ENCODE measurements at places on chromosomes 5 and 9.
A peak's percentile ranks its signal among the peaks of the same experiment; 100 is the strongest.

- no peak for ATAC-seq
These were observed 1574.0 kb downstream of the MAT2B start for GRCh38 chr5:165079389-165079788.

DNA sequence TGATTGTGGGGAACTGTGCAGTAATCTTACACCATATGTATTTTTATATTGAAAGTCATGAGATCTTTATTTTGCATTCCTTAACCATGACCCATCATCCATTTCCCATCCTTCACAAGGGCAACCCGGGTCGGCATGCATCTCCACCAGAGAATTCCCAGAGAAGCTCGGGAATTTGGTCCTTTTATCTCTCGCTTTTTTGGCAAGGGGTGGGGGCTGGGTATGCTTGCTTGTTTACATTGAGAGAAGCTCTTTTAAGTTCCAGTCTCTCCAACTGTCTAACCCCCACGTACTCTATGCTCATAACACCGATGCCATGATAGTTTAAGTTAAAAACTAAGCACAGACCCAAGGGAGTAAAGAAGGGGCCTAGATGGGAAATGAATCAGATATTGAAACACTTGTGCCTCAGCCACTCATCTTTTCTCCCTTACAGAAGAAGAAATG, 109.9 kb upstream of the NFIB start:
- no peak for ATAC-seq

- ATAC-seq = no peak
These were observed 7.2 kb downstream of the MLANA start for GRCh38 chr9:5897851-5898250.

- no peak for ATAC-seq
These were observed 24.2 kb upstream of the ELAVL2 start for GRCh38 chr9:23850242-23850689.

DNA sequence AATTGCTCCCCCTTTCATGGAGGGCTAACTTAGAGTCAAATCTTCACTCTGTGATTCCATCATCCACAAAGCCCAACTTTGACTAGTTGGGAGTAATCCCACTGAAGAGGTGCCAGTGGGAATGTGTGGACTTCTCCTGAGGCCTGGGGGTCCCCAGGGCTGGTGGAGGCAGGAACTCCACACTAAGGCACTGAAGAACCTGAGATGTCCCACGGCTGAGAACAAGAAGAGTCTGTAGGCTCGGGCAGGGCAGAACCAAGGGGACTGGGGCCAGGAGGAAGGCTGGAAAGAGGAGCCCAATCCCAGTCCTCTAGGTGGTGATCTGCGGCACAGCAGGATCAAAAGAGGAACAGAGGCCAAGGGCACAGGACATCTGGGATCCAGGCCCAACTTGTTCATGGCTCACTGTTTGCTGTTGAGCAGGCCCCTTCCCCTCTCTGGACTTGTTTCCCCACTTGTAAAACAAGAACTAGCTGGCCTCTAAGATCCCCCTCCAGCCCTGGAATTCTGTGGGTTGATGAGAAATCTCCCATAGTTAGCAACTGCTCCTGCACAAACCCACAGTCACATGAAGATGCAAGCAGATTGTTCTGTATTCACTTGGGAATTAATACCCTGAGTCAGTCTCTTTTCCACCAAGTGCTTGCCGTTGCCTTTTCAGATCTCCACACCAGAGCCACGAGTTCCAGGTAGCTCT, 32.7 kb upstream of the ALDH1B1 start:
- ATAC-seq = no peak

GRCh38 chr5:79074641-79075040, 5.1 kb downstream of the BHMT2 start:
- no peak for ATAC-seq

GRCh38 chr9:8282535-8282934, 483.0 kb upstream of the DMAC1 start:
- ATAC-seq = no peak

GRCh38 chr5:151903243-151903653, 21.4 kb downstream of the GLRA1 start:
- no peak for ATAC-seq

- no peak for ATAC-seq
These were observed 114.1 kb upstream of the DAPK1 start for GRCh38 chr9:87383344-87384150.

DNA sequence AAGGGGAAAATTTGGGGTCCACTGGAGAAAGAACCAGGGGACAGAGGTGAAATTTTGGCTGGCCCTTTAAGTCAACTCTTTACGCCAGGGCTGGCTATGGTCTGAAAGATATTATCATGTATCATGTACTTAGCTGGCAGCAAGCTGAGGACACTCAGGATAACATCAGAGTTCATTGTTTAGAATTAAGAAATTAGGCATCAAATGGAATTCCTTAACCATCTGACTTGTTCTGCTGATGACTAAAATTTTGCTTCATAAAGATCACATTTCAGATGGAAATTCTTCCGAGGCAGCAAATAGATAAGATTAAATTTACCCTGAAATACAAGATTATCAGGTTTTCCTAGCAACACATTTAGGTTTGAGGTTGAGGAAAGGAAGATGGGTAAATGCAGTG, 269.4 kb upstream of the KLF9 start:
- no peak for ATAC-seq

DNA sequence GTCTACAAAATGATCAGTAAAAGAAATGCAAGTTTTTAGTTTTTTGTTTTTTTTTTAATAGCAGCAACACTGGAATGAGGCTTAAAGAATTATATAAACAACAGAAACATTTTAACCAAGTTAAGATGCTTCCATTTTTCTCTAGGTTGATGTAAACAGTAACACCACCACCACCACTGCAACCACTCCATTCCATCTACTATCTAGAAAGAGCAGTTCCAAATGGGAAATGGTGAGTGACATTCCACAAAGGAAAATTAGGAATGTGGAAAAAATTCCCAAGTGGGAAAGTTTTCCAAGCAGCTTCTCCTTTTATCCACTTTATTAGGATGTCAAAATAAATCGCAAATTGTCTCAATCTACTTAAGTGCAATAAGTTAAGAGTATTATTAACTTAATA, 32.6 kb downstream of the SLC38A9 start:
- ATAC-seq = no peak

DNA sequence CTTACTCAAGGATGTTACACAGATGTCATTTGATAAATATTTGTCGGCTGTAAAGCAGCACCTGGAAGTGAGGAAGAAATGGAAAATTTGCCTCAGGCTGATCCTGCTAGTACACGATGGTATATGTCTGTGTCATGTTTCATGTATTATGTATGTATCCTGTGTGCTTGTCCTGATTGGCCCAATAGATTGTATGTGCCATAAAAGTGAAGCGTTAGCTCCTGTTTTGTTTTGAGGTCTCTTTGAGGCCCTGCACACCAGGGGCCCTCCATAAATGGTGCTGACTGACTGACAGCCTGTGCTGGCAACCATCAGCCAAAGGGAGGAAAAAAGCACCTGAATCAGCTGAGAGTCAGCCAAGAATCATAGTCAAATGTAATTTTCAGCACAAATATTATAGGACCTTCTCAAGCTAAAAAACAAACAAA, 11.8 kb upstream of the LNPEP start:
- ATAC-seq = peak; percentile 44

DNA sequence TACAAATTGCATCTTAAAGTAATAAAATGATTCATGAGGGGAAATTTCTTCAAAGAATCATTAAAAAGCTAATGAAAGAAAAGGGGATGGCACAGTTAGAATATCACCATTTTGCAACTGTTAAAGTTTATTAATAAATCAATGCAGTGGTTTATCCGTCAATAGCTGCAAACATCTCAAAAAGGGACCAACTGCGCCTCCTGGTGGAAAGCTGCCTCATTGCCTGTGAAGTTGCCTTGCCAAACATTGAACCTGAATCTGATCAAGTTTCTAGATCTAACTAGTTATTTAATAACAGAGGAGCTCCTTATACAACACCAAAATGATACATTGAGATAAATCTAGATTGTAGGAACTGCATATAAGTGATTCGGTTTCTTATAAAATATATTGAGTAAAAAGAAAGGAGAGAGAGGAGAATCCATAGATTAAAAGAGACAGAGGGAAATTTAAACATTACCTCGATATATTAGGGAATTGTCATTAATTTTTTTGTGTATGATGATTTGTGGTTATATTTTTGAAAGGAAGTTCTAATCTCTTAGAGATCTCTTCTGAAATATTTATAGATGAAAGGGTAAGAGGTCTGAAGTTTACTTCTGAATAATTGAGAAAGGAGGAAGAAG, 6.9 kb upstream of the NDUFB6 start:
- peak; percentile 51 for ATAC-seq

GRCh38 chr5:143074414-143074996, 304.3 kb downstream of the ARHGAP26 start:
- ATAC-seq = no peak

- no peak for ATAC-seq
These were observed 116.8 kb downstream of the ADAMTS6 start for GRCh38 chr5:65364907-65365306.

DNA sequence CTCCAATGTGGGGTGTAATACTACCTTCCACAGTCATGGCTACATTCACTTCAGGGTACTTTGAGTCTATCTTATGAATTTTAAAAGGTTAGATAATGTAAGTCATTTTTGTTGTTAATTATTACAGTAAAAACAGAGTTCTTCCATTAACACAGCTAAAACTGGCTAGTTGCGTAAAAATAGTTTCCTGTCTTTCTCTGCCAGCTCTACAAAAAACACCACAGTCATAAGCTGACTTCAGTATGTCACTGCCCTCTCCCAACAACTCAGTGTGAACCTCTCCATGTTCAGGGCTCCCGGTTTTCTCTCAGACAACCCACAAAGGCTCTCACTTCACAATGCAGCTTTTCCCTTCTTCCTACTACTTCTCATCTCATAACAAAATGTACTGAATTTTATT, 84.8 kb upstream of the ITGA1 start:
- ATAC-seq = no peak

- ATAC-seq = no peak
These were observed 9.0 kb downstream of the IL33 start for GRCh38 chr9:6224393-6225154.

DNA sequence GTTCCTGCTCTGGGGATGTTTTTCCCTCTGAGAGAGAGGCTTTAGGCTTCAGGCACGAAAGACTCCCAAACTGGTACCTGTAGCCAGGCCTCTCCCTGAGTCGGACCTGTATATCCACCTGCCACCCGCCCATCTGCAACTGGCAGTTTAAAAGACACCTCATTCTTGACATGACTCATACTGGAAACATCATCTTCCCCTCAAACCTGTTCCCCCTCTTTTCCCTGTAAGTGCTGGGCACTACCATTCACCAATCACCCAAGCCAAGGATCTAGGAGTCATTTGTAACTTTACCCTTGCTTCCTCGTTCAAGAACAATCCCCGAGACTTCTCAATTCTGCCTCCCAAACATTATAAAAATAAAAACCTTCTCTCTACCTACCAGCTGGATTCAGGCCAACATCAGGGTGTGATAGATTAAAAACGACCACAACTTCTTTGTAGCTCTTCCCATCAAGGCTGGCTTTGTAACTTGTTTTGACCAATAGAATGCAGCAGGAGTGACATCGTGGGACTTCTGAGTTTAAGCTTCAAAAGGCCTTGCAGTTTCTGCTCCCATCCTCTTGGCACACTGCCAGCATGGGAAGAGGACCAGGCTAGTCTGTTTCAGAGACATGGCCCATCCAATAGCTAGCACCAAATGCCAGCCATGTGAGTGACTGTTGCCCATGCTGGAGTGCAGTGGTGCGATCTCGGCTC, 1.8 kb upstream of the WDR31 start:
- ATAC-seq = no peak

DNA sequence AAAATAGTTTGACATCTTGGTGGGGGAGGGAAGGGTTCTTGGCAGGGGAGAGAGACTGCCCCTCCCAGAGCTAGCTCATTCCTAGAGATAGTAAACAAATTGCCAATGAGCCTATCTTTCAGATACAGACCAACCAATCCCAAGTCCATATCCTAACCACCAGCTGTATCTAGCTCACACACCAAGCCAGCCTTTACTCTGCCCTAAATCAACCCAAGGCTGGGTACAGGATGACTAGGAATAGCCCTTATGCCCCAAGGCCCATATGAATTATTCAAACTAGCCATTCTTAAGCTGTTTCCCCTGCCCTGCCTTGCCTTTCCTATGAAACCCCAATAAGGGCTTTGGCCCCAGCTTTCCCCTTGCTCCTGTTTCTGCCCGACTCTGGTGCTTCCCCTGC, 281.3 kb upstream of the PANK3 start:
- ATAC-seq = no peak

DNA sequence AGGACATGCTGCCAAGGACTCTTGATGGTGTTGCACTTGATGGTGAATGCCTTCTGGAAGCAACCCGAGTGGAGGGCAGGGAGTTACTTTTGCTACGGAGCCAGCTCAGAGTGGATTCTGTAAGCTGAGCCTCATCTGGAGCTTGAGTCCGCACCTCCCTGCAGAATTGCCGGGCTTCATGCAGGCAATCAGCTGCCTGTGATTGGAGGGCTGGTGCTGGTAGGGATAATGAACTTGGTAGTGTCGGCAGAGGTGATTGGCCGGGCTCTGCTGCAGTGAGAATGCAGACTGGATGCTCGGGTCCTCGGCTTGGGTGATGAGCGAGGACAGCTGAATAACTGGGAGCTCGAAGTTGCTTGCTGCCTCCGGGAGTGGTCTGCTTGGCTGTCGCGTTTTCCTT, 23.1 kb downstream of the SLC25A25 start:
- no peak for ATAC-seq

GRCh38 chr9:131092548-131093440, 3.5 kb upstream of the AIF1L start:
- ATAC-seq = no peak

GRCh38 chr9:113479174-113479621, 15.7 kb downstream of the RGS3 start:
- no peak for ATAC-seq

DNA sequence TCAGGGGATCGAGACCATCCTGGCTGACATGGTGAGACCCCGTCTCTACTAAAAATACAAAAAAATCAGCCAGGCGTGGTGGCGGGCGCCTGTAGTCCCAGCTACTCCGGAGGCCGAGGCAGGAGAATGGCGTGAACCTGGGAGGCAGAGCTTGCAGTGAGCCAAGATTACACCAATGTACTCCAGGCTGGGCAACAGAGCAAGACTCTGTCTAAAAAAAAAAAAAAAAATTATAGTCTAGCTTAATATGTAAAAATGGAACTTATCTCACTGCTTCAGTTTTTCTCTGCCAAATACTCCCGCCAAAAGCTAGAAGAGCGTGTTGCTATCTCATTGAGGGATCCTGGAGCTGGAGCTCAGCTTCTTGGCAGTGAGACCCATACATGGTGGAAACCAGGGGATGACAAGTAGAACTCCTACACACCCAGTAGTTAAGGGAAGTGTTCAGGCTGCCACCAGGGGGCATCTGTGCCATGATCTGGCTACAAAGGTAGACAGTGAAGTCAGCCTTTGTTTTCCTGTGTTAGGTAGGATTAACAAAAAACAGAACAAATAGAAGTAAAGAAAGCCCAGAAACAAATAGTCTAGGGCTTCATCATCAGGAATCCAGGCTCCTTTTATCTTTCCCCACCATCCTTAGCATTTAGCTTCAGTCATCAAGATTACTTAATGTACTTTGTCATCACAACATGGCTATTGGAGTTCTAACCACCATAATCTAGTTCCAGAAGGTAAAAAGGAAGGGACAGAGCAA, 33.6 kb upstream of the GLIPR2 start:
- peak; percentile 100 for ATAC-seq

Data from activated CD4-positive, CD25-positive, alpha-beta regulatory T cell treated with anti-CD3 and anti-CD28 coated beads, Interleukin-2, amount 50 U/mL, for 24 hours (primary cell).